Stimulated activated naive CD4-positive, alpha-beta T cell treated with Interleukin-2 at 50 U/mL for 16 hours (primary cell): ENCODE measurements at places on chromosomes 6 and 20.

DNA sequence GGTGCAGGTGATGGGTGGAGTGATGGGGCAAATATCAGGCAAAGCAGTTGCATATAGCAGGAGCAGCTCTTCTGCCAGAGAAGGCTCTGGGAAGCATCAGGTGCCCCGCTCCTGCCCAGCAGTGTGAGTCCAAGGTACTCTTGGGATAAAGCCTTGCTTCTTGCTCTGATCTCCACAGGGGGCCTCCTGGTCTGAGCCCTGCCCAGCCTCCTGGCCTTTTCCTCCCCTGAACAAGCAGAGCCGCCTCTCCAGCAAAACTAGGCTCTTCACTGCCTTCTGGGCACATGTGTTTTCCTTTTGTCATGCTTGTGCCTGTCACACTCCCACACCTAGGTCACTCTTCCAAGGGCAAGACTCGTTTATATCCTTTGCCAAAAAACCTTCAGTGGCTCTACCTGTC is 34.3 kb downstream of the SIRPA start:
- DNase-seq = no peak

DNA sequence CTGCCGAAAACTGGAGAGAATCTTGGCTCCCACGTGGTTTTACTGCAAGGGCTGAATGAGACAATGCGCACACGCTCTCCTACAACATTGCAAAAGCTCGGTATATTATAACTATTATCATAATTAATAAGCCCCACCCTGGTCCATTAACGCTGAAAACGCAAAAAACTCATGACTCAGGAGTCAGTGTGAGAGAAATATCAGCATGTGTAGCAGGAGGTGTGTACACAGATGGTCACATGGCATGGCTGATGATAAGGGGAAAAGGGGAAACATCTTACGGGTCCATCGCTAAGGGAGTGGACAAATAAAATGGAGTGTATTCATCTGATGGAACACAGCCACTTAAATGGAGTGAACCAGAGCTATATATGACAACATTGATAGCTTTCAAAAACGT is 29.2 kb downstream of the CDH22 start:
- no peak for DNase-seq

DNA sequence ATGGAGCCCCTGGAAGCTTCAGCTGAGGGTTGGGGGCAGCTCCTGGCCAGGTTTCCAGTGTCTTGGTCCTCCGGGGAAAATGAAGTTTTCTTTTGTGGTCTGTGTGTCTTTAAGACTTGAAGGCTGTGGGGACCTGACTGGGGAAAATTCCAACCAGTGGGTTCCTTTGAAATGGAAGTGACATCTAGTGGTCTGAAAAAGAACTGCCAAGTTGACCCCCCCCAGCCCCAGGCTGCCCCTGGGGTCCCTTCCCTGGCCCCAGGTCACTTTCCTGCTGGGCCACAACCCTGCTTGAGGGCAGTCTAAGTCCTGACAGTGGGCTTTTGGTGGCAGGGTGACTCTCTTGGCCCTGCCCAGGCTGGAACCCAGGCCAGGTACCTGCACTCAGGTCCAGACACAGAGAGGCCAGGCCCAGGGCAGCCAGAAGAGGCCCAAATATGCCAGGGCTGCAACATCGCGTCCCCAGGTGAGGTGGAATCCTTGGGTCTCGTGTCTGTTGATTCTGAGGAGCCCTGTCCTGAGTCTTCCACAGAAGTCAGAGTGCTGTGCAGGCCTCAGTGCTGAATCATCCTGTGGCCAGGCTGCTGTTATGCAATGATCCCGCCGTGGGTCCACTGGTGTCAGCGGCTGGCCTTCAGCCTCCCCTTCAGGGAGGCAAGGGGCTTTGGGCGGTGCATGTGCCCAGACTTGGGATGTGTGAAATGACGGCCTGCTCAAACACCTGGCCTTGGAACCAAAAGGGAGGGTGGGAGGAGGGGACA is 68.4 kb downstream of the VEGFA start:
- DNase-seq = no peak

GRCh38 chr6:158916617-158917016 is 83.4 kb downstream of the RSPH3 start:
- DNase-seq = no peak

- no peak for DNase-seq
These were observed 366.8 kb downstream of the TAF4 start for GRCh38 chr20:61698598-61699494.

- no peak for DNase-seq
These were observed 48.9 kb downstream of the HDDC2 start for GRCh38 chr6:125252891-125253290.

DNA sequence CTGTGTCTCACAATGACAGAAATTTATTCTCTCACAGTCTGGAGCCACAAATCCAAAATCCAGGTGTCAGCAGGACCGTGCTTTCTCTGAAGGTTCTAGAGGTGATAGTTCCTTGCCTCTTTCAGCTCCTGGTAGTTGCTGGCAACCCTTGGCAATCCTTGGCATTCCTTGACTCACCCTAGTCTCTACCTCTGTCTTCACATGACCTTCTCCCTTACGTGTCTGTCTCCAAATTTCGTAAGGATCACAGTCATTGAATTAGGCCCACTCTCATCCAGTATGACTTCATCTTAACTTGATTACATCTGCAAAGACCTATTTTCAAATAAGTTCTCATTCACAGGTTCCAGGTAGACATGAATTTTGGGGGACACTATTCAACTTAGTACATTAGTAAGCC is 143.1 kb downstream of the CEP57L1 start:
- no peak for DNase-seq

DNA sequence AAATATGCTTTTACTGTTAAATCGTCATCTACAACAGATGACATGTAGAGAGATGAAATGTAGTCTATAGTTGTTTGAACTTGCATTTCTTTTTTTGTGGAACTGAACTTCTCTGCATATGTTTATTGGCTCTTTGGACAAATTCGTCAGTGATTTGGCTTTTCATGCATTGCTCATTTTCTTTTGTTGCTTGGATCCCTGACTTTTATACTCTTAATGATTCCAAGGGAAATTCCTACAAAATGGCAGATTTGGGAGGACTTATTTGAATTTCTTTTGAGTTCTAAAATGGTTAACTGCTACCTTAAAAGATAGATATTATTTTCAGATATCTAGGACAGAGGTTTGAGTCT is 65.4 kb downstream of the UTRN start:
- no peak for DNase-seq

GRCh38 chr6:63732336-63732735 is 96.7 kb downstream of the PHF3 start:
- no peak for DNase-seq

DNA sequence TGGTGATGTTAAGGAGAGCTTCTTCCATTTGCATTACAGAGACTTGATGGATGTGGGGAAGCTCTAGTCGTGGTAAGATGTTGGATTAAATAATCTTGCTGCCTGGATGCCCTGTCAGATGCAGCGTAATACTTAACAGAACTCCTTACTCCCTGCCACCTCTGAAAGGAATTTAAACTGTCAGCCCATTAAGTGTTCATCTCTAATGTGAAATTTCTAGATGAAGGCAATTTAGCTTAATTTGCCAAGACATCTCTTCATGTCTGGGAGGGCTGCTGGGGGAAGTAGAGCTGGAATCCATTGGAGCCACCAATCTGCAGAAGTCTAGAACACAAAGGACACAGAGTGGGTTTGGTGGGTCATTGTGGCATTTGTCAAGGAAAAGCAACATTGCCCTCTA is 64.4 kb downstream of the SOBP start:
- DNase-seq = no peak

DNA sequence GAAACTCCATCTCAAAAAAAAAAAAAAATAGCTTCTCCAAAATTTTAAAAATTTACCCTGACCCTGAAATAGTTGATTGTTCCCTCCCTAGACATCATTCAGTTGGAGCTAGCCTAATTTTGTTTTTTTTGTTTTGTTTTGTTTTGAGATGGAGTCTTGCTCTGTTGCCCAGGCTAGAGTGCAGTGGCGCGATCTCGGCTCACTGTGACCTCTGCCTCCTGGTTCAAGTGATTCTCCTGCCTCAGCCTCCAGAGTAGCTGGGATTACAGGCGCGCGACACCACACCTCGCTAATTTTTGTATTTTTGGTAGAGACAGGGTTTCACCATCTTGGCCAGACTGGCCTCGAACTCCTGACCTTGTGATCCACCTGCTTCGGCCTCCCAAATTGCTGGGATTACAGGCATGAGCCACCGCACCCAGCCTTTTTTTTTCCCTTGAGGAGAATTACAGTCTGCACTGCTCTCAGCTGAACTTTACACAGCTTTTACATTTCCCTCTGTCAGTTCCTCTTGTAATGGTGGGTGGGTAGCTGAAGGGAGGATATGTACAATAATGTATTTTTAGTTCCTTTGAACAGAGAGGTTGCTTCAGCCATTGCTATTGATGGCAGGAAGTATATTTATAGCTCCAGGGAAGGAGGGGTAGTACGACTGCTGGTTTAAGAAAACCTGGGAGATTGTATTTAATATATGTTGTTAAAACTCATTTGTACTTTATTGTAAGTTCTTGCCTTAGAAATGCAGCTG is 27.7 kb downstream of the PTPRA start:
- DNase-seq = no peak

GRCh38 chr20:43138061-43138770 is 51.5 kb downstream of the PTPRT start:
- no peak for DNase-seq

- DNase-seq = no peak
These were observed 20.6 kb downstream of the MANBAL start for GRCh38 chr20:37309936-37310590.

DNA sequence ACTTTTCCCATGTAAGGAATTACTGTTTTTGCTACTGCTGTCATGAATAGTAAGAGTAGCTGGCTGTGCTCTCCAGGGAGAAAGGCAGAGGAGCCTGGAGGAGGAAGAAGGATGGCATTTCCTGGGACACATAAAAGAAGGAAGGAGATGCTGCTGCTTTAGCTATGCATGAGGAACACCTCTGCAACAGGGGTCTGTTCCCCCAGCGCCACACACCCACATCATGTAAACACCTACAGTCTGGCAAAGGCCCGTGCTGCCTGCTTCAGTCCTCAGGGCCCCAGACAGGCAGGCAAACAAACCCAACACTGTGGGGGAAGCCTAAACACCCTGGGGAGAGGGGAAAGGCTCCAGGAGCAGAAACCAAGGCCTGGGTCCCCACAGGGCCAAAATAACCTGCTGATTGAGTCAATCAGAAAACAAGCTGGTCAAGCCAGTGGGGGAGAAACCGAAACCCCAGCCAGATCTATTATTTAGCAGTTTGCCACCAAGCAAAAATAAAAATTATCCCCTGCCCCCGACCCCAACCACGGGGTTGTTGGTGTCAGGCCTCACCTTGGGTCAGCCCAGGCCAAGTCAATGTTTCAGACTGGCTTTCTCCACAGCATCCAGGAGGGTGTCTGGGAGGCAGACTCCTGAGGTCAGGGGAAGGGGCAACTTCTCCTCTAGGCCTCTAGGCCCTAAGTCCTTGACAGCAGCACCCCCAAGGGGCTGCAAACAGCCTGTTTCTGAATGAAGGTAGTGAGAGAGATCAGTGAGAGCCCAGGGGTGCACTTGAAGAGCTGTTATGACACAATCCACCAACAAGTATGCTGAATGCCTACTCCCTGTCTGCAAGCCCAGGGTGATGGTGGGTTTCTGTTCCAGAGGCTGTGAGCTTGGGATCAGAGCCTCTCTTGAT is 34.6 kb upstream of the SCUBE3 start:
- DNase-seq = no peak

DNA sequence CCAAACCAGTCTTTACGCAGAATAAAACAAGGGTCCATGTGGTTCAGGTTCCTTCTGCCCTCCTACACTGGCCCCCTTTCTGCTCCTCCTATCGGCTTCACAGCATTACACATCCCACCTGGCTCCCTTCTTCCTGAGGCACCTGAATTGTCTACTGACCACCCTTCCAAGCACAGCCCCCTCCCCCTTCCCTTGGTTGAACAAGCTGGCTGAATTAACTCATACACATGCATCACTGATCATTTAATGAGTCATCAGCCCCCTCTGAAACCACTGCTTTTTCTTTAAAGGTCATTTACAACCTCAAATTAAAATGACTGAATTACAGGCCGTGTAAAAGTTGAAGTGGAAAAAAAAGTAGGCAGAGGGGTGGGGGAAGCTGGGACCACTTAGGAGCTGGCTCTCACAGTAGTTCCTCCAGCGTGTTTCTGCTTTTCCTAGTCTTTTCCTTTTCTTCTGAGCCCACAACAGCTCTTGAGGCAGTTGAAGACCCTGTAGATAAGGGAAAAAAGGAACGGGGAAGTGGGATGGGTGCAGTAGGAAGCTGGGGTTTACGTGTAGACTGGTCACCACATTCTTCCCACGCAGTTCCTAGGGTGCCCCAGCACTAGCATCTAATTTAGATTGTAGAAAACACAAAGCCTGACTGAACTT is 67.6 kb downstream of the FYN start:
- DNase-seq = peak; percentile 63

GRCh38 chr6:159689001-159689400 is 4.0 kb downstream of the SOD2 start:
- DNase-seq = no peak

GRCh38 chr20:2914160-2914559 is 40.9 kb downstream of the PTPRA start:
- DNase-seq = no peak

DNA sequence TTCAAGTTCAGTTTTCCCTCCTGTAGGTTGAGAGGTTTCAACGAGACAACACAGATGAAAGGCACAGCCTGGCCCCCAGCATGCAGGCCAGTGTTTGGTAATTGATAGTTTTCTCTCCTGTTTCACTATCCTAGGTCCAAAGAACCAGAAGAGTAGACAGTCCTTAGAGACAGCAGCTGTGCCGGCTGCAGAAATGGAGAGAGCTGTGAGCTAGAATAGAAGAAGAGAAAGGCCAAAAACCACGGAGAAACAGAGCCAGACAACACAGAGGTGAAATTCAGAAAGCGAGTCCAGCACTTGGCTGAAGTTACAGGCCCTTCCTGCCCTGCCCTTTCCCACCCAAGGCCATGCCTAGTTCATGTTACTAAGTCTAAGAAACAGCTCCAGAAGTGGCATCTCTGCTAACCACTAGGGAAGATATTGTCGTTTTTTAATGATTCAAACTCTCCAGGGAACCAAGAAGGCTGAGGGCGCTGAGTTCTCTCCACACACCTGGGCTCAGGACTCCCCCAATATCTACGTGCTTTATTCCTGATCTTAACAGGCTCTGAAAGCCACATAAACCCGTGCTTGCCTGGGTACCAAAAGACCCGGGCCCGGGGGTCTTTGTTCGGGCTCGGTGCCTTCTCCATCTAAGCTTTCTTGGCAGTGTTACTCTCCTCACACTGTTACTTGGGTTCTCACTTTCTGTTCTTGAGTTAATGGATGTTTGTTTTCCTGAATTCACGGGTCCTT is 16.5 kb upstream of the RBPJL start:
- no peak for DNase-seq

- no peak for DNase-seq
These were observed 34.3 kb downstream of the ADGRF1 start for GRCh38 chr6:47007657-47008396.

DNA sequence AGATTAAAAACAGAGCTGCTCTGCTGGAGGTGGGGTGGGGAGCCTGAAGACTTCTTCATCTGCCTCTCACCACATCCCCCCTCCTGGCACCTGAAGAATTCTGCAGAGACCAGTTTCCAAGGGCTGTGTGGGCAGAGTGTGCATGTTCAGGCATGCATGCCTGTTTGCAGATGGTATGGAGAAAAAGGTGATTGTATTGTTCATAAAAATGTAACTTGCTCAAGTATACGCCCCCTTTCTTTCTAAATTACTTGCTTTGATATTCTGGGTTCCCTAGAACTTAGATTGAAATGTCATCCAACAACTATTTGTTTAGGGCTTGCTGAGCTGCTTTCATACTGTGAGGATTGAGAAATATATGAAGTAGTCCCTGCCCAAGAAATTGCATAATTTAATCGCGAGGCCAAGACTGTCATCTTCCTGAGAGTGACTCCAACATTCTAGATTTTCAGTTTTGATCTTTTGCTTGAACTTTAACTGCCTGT is 83.6 kb downstream of the LCA5 start:
- DNase-seq = no peak

GRCh38 chr20:56933331-56933698 is 304.2 kb downstream of the TFAP2C start:
- no peak for DNase-seq
